ENCODE measurements at places on chromosomes 1 and 21.
A peak's percentile ranks its signal among the peaks of the same experiment; 100 is the strongest.

DNA sequence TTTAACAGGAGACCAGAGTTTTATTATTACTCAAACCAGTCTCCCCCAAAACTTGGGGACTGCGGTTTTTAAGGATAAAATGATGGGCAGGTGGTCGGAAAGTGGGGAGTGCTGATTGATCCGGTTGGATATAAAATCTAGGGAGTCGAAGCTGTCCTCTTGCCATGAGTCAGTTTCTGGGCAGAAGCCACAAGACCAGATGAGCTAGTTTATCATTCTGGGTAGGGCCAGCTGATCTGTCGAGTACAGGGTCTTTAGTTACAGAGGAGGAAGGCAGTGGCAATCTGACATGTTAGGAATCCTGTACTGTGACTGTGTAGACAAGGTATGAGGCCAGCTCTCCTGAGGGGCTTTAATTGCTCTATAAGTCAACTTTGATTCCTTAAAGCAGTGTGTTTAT lies 22.9 kb upstream of the FOXE3 start:
- DNase-seq = no peak

- no peak for DNase-seq
Measured at GRCh38 chr1:3530926-3531818, 76.7 kb downstream of the ARHGEF16 start.

GRCh38 chr1:36988741-36989193 lies 45.5 kb downstream of the GRIK3 start:
- DNase-seq = peak; percentile 89

DNA sequence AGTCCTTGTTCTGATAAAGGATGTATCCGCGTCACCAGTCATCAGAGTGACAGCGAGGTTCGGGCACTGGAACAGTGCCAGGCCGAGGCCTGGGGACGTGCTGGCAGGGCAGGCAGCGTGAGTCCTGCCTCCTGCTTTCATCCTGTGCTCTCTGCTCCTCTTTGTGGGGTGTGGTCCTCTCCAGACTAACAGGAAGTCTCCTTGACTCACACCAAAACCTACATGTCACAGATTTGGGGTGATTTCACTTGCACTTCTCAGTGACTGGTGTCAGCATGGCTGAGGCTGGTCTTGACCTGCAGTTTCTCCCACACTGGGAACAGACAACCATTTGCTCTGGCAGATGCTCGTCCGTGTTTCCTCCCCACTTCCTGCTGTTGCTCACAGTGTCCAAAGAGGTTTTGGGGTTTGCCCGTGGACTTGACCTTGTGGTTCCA lies 8.8 kb upstream of the NLRP3 start:
- no peak for DNase-seq

DNA sequence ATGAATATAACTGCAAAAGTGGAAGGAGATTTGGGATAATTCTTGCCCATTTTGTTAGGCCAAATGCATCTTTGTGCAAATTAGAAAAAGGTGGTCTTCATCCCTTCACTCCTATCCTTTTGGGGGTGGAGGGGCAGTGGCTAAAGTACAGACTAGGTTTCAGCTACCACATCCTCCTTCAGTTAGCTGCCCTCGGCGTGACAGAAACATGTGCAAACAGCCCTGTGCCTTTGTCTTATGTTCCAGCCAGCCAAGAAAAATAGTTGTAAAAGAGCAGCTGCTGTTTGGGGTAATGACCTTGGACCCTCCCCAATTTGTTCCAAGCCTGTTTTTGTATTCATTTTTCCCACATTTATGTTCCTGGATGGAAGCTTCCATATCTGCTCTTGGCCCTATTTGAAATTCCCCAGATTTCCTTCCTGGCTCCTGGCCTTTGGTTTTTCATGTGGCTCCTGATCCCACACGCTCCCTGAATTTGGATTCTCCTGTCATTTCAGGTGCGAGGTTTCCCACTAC lies 8.3 kb upstream of the LGALS8 start:
- no peak for DNase-seq

DNA sequence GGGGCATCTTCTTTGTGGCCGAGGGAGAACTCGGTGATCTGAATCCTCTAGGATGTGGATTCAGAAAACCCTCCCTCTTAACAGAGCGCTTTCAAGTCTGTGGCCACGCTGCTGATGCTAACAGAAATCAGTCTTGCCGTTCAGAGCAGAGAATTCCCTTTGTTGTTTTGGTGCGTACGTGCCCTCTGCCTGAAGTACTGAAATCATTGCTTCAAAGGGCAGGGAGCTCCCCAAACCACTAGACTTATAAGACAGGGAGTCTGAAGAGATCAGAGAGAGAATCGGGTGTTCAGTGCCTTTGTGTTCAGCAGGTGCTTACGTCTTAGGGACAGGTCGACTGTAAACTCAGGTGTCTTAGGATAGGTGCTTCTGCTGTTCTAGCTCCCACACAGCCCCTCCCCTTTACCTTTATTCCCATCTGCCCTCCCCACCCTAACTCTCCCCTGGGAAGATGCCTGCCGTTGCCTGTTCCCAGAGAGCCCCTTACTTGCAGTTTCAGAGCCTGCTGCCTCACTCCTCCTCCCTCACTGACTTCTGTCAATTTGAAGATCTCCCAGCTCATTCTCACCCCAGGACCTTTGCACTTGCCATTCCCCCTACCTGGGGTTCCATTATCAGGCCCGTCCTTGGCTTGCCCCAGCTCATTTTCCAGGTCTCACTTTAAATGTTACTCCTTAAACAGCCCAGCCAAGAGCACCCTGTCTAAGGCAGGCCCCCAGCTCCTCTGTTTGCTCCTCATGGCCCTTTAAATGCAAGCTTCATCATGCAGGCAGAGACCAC lies 143.0 kb downstream of the CAMTA1 start:
- no peak for DNase-seq

- DNase-seq = no peak
Measured at GRCh38 chr1:54086754-54087153, 33.3 kb downstream of the TCEANC2 start.

DNA sequence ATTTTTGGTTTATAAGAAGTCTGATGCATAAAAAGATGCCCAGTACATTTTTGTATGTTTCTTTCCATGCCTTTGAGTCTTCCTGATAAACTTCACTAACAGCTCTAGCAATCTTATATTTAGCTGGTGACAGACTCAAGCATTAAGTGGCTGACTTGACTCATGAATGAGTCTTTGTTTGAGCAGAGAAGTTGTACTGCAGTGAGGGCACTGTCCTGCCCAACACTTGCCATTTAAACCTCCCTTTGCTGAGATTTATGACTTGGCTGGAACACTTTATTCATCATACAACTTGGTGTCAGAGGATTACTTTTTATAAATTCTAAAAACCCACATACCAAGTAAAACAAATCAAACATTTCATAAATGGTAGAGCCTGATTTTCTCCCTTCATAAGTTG lies 14.6 kb upstream of the CAMSAP2 start:
- no peak for DNase-seq

GRCh38 chr1:27656157-27656893 lies 15.7 kb downstream of the IFI6 start:
- no peak for DNase-seq

DNA sequence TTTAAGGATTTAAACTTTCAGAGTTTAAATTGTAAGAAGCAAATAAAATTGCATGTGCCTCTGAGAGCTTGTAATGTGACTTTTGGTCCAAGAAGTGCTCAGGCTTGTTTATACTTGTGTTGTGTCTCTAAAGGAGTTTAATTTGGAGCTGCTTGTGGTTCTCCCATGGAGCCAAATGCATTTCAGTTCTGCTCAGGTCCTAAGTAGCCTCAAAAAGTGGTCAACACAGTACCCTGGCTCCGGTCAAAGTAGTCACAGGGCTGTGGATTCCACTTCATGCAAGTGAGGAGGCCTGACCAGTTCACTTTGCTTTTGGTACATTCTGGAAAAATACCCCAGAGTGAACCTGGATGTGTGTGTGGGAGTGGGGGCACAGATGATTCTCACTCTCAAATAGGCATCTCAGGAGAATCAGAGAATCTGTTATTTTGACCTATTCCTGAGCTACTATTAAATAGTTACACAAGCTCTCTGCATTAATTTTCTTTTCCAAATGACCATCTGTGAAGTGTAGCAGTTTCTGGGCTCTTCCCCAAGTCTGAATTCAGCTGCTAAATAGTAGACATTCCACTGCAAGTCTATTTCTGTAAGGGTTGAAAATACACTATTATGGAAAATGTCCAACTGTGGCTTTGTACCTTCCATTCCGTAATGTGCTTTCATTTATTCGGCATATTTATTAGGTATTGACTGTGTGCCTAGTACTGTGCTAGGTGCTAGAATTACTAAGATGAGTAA lies 31.7 kb upstream of the AGO1 start:
- DNase-seq = no peak

- no peak for DNase-seq
Measured at GRCh38 chr1:160739098-160739511, at the start of gene SLAMF7. Gene SLAMF7 (plus strand): TSS chr1:160739247. CDS start chr1:160739302, 55 bp downstream.

- no peak for DNase-seq
Measured at GRCh38 chr1:197327776-197328364, 59.8 kb downstream of the CRB1 start.

GRCh38 chr1:65495137-65495536 lies 74.7 kb downstream of the LEPR start:
- DNase-seq = peak; percentile 4

GRCh38 chr21:25572861-25573310 lies 34.4 kb downstream of the MRPL39 start:
- DNase-seq = no peak

DNA sequence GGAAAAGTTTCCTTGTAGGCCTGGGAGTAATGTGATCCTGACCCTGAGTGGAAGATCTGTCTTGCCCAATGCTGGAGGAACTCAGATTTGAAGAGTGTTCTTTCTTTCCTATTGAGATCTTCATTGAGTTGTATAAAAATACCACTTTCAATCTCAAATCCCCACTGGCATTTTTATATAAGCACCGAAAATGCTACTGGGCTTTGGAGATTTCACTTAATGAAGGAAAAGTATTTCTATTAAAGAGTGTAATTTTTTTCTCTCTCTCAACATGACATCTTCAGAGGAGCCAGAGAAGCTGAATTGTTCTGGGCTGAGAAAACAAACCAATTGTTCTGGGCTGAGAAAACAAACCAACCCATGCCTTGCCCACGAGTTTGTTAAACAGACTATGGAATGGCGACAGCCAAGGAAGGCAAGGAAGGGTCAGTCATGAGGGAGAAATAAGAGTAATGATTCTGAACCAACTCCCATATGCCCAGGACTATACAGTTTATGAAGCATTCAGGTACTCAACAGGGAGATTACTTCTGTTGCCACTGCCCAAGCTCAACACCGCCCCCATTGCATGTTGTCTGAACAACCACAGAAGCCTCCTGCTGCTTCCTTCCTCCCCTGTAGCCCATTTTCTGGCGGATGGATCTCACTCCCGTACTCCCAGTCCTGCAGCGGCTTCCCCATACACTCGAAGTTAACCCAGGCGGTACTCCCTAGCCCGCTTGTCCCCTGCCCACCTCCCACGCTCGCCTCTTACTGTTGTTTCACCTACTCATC lies 103.2 kb downstream of the BEND5 start:
- no peak for DNase-seq

DNA sequence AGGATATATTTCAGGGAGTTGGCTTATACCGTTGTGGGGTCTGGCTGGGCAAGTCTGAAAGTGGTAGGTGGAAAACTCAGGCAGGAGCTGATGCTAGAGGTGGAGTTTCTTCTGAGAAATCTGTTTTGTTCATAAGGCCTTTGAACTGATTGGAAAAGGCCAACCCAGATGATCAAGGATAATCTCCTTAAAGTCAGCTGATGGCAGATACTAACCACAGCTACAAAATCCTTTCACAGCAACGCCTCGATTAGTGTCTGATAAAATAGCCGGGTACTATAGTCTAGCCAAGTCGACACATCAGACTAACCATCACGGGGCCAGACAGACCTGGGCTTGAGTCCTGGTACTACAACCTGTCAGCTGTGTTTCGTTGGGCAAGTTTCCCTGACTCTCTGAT lies 21.4 kb downstream of the OPRD1 start:
- no peak for DNase-seq

DNA sequence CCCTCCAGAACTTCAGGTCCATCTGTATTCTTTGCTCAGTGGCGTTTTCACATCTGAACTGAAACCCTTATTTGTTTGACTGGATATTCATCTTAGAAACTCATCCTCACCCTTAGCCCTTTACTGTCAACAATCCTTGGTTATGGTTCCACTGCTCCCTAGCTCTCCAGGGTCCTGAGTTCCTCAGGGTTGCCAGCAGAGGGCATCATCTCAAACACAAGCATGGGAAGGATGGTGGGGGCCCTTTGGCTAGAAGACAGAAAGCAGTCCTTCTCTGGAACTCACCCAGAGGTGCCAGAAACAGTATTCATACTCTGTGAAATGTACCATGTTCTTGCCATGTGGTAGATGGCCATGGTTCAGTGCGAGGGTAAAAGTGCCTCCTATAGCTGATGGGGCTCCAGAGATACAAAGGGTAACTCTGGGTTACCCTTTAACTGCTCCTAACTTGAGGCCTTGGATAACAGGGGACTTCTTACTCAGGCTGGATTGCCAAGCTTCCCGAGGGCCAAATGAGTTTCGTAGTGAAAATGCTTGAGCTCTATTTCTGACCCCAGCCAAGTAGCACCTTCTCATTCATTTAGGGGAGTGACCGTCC lies 11.3 kb downstream of the NCSTN start:
- no peak for DNase-seq

DNA sequence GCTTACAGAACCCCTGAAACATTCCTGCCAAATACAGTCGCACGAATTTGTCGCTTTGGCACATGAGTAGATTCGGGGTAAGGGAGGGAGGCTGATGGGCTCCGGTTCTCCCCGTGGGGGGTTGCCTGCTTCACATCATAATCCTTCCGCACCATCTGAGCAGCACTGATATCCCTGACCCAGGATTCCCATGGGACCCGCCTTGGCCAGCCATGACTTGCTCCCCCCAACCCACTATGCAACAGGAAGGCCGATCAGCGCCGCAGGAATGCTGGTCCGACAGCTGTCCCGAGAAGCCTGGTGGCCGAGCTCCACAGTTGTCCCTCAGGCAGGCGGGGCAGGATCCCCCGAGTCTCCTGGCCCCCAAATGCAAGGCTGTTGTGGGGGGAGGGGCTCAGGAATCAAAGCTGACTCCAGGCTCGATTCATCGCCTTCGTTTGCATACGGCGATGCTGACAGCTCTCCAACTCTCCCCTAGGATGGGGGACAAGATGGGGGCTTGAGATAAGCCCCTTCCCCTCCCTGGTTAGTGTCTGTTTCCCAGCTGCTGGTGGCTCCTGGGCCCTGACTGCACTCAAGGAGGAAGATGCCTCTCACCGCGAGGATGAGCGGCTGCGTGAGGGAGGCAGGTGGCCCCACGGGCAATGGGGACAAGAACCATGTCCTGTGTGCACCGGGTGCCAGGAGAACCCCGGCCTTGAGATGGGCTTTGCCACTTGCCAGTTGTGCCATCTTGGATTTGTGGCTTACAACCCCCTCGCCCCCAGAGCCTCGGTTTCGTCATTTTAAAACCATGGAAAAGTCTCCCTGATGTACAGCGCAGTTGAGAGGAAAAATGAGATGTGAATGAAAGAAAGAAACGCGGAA lies 9.3 kb downstream of the DRAXIN start:
- peak; percentile 73 for DNase-seq

DNA sequence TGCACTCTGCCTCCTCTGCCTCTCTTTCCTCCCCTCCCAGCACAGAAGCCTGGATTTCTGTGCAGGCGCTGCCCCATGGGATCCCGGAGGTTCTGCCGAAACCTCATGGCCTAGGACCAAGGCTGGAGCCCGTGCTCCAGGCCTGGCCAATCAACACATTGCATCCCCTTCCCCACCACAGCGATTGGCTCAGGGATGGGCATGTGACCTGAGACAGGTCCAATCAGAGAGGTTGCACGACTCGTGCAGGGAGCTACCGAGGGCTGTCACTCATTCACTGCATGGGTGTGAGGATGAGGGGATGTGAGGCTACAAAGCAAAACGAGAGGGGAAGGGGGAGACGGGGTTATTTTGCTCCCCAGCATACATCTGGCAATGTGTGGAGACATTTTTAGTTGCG lies 3.3 kb upstream of the CELA2B start:
- DNase-seq = no peak

- DNase-seq = no peak
Measured at GRCh38 chr21:29250636-29251035, 48.1 kb upstream of the BACH1 start.

Data from NCI-H524 treated with DMSO at 0.1 percent for 48 hours (cell line).